NCI-H226 (cell line): ENCODE measurements at places on chromosomes 7 and 10.

GRCh38 chr10:79321951-79322350, 25.3 kb upstream of the PPIF start:
- DNase-seq = no peak

- no peak for DNase-seq
Observed at GRCh38 chr7:37450035-37450434, 1.4 kb upstream of the ELMO1 start.

GRCh38 chr7:107233174-107233573, 64.4 kb downstream of the HBP1 start:
- no peak for DNase-seq

DNA sequence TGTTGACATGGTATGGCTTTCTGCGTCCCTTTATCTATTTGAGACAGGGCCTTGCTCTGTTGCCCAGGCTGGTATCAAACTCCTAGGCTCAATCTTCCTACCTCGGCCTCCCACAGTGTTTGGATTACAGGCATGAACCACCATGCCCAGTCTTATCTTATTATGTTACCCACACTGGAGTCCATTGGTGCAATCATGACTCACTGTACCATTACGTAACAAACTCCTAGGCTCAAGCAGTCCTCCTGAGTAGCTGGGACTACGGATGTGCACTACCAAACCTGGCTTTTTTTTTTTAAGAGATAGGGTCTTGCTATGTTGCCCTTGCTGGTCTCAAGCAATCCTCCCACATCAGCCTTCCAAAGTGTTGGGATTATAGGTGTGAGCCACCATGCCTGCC, 66.7 kb downstream of the CCDC3 start:
- peak; percentile 92 for DNase-seq

DNA sequence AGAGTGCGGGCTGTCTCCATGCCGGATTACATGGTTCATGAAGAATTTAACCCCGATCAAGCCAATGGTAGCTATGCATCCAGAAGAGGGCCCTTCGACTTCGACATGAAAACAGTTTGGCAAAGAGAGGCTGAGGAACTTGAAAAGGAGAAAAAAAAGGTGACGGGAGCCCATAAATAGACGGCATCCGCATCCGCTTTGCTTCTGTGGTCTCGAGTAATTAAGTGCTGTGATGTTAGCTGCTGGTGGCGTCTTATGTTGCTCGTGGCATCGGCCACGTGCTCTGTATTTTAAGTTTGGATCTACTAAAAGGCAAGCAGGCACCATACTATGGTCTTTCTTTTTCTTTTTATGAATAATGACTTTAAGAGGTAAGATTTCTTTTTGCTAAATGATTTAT, 11.1 kb downstream of the C7orf57 start:
- no peak for DNase-seq
